ENCODE measurements at places on chromosomes 3 and 15.

DNA sequence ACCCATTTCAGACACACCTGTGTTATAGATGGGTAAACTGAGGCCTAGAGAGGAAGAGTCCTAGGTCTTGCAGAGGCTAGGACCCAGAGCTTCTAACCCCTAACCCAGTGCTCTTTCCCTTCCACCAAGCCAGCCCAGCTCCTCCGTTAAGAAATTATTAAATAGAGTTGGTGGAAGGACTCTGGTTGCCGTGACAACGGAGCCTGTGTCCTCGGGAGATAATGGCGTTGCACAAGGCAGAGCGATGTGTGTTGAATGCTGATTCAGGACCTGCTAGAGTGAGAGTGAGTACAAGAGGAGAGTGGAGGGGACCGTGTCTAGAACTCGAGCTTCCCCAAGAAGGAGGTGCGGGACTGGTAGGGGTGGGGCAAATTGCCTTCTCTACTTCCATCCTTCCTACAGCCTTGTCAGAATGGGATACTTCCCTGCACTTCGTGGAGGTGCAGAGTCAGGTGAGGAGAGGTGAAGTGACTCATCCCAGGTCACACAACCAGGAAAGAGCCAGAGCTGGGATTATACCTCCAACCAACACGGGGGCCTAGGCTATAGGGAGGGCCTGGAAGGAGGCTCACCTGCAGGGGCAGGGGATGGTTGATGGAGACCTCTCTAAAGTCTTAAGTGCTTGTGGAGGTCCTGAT, 8.6 kb downstream of the SLC6A1 start:
- DNase-seq: no peak

DNA sequence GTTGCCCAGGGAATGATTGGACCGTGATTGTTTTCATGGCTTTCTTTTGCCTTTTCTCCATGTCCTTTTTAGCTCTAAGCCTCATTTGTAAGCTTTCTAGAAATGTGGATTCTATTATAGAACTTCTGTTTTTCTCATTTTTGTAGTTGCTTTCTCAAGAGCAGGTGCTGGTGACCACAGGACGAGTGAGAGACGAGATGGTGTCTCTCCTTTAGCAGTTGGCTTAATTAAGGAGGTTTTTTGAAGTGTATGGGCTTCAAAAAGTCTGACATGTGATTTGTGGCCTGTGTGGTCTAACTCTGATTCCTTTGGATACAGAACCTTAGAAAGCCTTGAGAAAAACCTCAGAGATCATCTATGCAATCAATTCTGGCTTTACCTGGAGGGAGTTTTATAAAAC, 292.8 kb downstream of the LPP start:
- no peak for DNase-seq

GRCh38 chr3:191301017-191301416, 28.2 kb upstream of the CCDC50 start:
- no peak for DNase-seq

GRCh38 chr3:95750097-95750496, 1064.3 kb upstream of the EPHA6 start:
- no peak for DNase-seq

DNA sequence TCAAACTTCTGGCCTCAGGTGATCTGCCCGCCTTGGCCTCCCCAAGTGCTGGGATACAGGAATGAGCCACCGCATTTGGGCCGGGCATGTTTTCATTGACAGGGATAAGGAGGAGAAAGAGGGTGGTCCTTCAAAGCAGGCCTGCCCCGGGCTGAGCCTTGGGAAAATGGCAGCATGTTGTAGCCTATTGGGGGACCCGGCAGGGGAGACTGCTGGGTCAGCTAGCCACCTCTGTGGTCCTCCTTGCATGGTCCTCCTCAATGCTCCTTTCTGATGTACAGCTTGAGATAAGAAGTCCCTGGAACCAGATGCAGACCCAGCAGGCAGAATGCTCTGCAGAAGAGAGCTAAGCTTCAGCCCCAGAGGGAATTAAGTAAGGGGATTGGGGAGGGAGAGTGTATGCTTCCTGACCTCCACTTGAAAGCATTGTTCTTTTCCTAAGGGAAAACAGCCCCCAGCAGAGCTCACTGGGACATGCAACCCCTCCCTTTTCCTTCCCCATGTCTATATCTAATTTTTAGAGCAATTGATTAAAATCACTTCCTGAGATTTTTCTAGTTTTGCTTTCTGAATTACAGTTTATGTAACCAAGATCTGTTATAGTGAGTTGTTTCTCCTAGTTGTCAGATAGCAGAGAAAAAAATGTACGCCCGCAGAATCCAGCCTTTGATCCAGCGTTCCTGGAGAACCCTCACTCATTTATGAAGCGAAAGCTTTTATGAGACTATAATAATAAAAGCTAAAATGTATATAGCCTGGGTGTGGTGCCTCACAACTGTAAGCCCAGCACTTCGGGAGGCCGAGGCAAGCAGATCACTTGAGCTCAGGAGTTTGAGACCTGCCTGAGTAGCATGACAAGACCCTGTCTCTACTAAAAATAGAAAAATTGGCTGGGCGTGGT, 48.7 kb upstream of the VILL start:
- DNase-seq: no peak

GRCh38 chr3:147921051-147921450, 511.9 kb downstream of the ZIC1 start:
- DNase-seq: no peak

GRCh38 chr3:104206925-104207324, 1159.8 kb upstream of the ALCAM start:
- no peak for DNase-seq

DNA sequence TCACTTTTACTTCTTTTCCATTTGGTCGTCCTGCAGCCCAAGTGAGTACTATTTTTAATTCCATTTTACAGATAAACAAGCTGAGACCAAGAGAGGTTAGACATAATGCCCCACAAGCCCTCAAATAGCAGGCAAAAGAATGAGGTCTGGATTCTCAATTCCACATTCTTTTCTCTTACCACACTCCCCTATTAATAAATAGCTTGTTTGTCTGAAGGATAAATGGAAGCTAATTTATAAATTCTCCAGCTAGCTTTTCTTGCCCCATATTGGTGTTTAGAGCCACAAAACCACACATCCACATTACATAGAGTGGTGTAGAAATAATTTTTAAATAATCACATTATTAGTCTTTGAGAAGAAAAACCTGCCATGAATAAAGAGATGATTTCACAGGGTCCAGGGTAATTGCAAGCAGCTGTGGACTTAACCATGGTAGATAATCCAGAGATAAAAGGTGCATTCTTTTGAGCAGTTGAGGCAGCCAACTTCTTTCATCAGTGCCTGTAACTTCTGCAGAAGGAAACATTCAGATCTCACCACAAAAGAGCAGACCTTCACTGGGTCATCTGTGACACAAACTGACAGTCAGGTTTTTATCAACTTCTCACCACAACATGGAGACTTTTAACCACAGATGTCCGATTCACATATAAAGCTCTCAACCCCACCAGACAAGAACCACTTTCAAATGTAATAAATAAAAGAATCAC, 313.4 kb upstream of the STT3B start:
- no peak for DNase-seq

GRCh38 chr3:135382188-135382587, 583.3 kb upstream of the PPP2R3A start:
- DNase-seq: no peak

DNA sequence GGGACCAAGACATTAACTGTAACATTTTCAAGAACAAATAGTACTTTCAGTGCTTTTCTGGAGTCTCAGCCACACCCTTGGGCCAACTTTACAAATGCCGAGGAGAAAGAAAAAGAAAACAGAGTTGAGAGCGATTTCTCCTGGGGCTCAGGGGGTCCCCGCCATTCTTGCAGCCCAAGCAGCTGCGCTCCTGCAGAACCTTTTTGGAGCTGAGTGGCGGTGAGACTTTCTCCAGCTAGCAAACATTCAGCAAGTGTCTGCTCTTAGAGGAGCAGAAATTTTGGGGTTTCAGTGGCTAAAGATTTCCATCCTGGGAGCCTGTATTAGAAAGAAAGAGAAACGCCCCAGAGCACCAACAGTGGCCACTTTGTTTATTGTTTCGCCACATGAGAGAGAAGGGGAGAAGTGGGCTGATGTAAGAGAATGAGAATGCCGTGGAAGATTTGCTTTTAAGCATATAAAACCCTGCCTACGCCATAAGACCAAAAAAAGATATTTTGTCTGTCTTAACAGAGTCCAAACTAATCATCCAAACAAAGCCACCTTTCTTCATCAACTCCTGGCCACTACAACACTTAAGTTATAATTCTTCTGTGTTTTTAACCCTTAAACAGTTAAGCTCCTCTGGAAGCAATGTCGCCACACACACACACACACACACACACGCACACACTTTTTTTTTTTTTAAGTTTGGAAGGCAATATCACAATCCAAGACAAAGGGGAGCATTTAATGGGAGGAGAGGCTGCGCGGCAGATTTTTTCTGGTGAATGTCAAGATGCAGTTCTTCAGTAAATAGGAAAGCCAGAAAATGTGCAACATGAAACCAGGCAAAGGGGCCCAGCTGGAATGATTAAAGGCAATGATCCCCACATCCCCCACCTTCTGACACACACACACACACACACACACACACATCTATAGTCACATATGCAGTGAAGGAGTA, 19.2 kb downstream of the EID1 start:
- no peak for DNase-seq

GRCh38 chr3:122564155-122564912, at the start of the genes DTX3L and PARP9:
Gene DTX3L (plus strand): TSS chr3:122564338. CDS start chr3:122564427, 89 bp downstream.
Gene PARP9 (minus strand): TSS chr3:122564300. CDS start chr3:122559620, 4,680 bp downstream.
- DNase-seq: peak; percentile 70

GRCh38 chr3:65313666-65314065, 625.9 kb upstream of the ADAMTS9 start:
- DNase-seq: no peak

DNA sequence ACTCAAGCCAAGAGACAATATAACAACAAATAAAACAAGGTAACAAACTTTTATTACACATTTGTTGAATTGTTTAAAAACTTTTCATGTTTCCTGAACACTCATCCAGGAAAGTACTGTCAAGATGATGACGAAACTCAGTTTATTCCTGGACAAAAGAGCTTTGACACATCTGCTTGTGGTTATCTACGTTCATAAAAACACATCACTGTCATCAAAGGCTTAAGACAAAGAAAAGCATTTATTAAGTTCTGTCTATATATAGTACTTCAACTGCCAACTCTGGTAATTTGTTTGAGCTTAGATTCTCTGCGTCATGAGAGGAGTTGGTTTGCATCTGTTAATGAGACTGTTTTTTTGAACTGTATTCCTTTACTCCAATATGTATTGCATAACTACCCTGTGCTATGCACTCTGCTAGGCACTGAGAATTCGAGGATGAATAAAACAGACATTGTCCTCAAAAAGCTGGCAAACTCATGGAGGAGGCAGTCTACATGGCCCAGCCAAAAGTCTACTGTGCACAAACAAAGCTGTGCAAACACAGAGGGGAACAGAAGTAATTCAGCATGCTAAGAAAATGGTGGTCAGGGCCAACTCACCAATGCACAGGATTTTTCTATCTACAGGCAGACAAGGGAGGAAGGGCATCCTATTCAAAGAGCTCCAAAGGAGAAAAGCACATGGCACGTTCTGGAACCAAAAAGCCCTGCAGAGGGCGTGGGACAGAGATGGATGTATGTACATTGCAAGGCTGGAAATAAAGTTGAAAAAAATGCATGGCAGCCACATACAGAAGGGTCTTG, 21.5 kb downstream of the PLD1 start:
- no peak for DNase-seq

DNA sequence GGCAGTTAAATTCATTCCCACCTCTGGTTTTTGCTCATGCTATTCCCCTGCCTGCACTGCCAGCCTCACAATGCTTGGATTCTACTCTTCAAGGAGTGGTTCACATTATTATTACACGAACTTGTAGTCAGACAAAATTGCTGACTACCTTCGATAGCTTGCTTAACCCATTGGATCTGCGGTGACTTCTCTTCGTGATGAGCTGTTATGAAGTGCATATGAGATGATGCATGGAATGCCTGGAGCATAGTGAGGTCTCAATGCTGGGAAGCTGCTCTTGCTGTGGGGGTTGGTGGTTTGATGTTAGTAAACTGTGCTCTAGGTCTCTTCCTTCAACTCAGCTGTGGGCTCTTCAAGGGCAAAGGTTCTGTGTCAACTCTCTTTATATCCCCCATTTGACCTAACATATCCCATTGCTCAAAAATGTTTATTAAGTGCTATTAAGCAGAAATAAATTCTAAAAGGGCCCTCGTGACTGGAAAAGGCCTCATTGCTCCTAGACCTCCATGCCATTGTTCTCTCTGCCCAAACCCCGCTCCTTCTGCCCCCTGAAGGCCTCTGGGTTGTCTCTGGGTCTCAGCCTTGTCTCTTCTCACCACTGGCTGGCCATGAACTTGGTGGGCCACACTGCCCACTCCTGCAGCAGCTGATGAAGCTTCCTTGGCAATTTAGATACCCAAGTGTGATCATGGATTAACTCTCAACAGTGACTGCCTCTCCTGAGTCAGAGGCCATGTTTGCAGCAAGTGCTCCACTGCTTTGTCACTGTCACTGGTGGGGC, 4.5 kb upstream of the SLCO2A1 start:
- DNase-seq: no peak

- peak; percentile 31 for DNase-seq
Observed at GRCh38 chr15:40769274-40770146, at the start of gene C15orf62. Gene C15orf62 (plus strand): TSS chr15:40769980. CDS start chr15:40770496, 516 bp downstream.

- no peak for DNase-seq
Observed at GRCh38 chr3:66320390-66320789, 99.6 kb downstream of the SLC25A26 start.

DNA sequence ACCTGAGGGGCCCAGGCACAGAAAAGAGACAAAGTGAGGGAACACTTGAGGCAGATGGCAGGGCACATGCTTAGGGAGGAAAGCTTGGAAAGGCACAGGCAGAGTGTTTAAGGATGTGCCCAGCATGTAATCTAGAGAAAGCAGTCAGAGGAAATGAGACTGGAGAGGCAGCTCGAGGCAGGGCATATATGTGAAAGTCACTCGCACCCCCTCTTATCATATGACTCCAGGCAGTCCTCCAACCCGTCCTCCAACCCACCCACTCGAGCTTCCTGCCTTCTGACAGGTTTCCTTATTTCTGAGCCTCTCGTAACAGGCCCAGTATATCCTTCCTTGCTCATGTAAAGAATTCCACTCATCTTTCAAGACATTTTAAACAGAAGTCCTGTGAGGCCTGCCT, 294.0 kb downstream of the SOX2 start:
- no peak for DNase-seq

DNA sequence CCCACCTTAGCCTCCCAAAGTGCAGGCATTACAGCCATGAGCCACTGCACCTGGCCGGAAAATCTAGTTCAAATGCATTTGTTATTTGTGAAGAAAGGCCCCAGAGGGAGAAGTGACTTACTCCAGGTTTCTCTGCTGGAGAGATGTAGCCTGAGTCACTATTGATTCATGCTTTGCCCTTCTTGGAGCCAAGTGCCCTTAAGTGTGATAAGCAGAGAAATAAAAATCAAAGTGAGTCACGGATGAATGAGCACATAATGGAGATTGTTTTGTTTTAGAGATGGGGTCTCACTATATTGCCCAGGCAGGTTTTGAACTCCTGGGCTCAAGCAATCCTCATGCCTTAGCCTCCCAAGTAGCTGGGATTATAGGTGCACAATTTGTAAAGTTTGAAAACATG, 33.1 kb downstream of the CDC25A start:
- DNase-seq: no peak

GRCh38 chr3:149381173-149382100, 4.0 kb upstream of the TM4SF1 start:
- no peak for DNase-seq

GRCh38 chr3:99872923-99873254, 55.2 kb downstream of the CMSS1 start:
- DNase-seq: no peak
